ENCODE measurements at places on chromosomes 5 and 9. TPM values are rescaled to one million over a fixed set of nuclear protein-coding genes. Genes with fewer than 3 reads are reported as not detected.

- no peak for DNase-seq
These were observed 30.9 kb downstream of the SARDH start for GRCh38 chr9:133707065-133707762.

DNA sequence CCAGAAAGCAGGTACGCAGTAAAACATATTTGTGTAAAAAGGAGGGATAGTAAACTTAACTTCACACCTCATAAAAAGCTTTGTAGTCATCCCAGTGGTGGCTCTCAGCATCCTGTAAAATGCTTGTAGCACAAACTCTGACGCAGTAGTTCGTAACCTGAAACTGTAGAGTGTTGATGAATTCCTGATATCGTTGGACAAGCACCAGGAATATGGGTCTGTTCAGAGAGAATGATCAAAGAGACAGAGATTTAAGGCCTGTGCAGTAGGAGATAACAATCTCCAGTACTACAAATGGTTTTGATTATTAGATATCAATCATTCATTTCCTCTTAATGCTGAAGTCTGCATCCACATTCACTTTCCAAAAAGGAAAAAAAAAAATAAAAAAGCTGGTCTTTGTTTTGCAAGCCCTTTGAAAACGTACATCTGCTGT, 148.5 kb downstream of the KIAA0825 start:
- no peak for DNase-seq

- no peak for DNase-seq
These were observed 103.1 kb upstream of the SMC2 start for GRCh38 chr9:103991001-103991400.

The RNF183 gene
- total RNA-seq: 0.96 TPM

- no peak for DNase-seq
These were observed 18.4 kb downstream of the SLC25A46 start for GRCh38 chr5:110757118-110757729.

The GHR gene
- total RNA-seq: 3.6 TPM

The BARX1 gene
- total RNA-seq: not detected
